Stimulated activated CD8-positive, alpha-beta memory T cell treated with anti-CD3 and anti-CD28 coated beads, Interleukin-4, amount 100 ng/mL, for 1 hour (primary cell): ENCODE measurements at places on chromosomes 4 and X.

- DNase-seq: no peak
Observed at GRCh38 chrX:46683048-46683447, 75.9 kb downstream of the SLC9A7 start.

DNA sequence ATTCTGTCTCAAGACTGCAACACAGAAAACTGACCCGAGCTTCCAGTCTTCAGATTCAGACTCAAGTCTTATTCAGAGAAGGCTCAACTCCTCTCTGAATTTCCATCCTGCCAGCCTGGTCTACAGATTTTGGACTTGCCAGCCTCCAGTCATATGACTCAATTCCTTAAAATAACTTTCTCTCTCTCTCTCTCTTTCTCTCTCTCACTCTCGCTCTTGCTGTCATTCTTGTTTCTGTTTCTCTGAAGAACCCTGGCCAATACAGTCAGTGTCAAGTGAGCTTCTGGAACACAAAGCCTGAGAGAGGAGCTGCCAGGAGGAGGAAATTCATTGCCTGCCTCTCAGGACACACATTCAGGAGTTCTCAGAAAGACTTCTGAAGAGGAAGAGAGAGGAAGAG, 154.9 kb downstream of the PARM1 start:
- DNase-seq: no peak

GRCh38 chr4:118326585-118326984, 26.2 kb downstream of the PRSS12 start:
- DNase-seq: no peak

GRCh38 chr4:101258883-101259282, 88.4 kb downstream of the PPP3CA start:
- no peak for DNase-seq

DNA sequence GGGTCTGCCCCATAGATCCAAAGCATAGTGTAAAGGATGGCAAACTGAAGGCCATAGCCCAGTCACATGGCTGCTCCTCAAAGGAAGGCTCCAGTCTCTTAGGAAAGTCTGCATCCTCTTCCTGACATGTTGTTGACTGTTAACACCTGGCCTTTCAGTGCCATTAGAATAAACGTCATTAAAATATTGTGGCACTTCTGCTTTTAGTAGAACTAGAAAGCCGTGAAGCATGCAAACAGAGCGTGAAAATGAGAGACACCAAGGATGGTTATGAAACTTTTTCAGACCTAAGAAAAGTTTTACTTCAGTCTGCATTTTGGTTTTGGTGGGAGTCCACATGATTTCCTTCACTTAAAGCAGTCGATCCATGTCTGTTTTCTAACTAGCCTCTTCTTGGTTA, 41.1 kb upstream of the AFF2 start:
- DNase-seq: no peak

DNA sequence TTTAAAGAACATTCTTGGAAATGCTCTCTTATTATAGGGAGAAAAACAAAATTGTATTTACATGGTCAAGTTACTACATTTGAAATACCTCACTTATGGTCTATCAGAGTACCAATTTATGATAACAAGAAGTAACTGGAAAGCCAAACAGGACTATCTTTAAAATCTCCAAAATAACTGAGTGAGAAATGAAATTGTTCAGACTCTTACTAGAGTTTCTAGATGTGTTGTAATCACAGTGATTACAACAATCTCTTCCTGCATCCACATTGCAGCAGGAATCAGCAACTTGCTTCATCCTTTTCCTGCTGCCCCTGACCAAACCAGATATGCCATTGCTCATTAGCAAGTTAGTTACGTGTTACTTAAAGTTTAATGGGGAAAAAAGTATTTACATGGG, 245.2 kb upstream of the SMIM31 start:
- no peak for DNase-seq

- no peak for DNase-seq
Observed at GRCh38 chr4:47619691-47620090, 134.6 kb downstream of the ATP10D start.

GRCh38 chrX:118496763-118497079, 1.1 kb downstream of the DOCK11 start:
- DNase-seq: no peak

DNA sequence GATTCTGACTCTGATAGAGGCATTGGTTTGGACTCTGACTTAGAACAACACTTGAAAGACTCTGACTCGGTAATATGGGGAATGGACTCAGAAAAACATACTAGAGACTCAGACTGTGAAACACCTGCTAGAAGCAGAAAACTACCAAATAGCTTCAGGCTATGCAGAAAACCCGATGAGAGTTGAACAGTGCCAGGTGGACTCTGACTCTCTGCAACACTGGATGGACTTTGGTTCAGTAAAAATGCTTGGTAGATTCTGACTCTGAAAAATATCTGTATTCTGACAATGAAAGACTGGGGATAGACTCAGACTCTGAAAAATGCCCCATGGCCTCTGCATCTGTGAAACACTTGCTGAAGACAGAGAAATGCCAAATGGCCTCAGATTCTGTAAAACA, 215.1 kb upstream of the HDX start:
- no peak for DNase-seq

DNA sequence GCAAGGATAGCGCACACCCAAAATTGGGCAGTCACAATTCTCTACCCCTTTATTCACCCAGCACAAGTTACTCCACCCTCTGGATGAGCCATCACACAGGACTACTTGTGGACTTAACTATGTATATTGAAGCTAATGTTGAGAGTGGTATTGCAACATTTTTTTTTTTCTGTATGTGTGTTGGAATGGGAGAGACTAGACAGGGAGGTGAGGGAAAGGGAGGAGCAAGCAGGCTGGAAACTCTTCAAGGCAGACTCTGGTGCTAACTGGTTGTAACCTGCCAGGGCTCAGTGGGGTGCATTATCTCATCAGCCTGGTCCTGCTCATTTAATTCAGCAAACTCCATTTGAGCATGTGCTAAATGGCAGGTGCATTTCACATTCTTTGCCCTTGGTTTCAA, 18.4 kb upstream of the CWH43 start:
- no peak for DNase-seq

DNA sequence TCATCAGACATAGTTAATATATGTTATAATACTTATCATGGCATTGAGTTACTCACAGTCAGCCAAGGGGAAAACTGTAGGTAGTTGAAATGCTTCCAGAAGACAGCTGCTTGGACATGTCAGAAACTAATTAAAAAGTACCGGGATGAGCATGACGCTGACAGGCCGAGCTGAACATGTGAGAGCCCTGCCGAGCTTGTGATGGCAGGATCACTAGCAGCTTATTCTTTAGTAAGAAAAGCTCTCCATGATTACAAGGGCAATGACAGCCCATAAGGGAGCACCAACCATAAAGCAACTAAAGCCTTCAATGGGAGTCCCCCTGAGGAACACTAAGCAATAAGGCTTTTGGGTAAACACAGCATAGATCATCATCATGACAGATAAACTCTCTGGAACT, 435.6 kb downstream of the TLL1 start:
- no peak for DNase-seq

DNA sequence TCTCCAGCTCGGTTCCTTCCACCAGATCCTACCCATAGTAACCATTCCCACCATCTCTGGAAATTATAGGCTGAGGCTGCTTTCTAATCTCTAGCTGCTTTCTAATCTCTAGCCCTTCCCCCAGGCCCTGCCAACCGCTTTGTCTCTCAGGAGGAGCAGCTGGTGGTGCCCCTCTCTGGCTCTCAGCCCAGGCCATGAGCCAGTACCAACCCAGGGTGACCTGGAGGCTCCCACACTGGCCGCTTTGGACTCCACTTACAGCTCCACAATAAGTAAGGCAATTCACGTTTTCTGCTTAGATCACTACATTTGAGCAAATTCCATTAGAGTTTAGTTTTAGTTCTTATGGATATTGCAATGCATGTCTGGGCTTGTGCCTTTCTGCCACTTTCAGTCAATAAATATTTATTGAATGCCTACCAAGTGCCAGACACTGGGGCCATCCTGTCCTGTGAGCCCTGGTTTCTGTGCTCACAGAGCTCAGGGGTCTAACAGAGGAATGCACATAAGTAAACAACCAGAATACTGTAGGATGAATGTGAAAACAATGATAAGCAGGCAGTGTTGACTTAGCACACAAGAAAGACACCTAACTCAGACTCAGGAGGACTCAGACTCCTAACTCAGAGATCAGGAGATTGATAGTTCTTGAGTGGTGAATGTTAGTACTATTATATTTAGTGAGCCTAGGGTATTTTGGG, 38.9 kb downstream of the SMC1A start:
- no peak for DNase-seq

DNA sequence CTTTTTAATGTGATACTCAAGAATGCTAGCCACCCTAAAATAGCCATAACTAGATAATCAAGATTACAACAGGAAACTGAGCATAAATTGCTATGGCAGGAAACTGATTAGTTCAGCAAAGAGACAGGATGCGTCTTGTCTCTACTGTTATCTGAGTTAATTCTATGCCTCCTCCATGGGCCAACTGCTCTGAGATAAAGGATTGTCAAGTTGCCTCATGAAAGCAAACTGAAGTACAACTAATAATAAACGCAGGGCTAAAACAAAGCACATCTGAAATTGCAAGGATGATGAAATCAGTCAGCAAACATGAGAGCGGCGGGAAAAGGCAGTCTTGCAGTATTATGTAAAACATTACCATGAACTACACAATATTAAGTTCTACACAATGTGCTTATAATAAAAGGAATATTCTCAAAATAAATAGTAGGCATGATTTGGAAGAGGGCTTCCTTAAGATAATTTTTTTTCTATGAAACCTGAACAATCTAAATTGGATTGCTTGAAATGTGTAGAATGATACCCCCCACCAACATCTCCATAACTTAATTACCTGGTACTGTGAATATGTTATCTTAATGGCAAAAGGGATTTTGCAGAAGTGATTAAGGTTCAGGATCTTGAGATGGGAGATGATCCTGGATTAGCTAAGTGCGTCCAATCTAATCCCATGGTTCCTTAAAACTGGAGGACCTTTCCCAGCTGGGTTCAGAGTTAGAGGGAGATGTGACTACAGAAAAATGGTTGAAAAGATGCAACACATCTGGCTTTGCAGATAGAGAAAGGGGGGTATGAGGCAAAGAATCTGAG, 65.9 kb downstream of the ANTXR2 start:
- DNase-seq: no peak

DNA sequence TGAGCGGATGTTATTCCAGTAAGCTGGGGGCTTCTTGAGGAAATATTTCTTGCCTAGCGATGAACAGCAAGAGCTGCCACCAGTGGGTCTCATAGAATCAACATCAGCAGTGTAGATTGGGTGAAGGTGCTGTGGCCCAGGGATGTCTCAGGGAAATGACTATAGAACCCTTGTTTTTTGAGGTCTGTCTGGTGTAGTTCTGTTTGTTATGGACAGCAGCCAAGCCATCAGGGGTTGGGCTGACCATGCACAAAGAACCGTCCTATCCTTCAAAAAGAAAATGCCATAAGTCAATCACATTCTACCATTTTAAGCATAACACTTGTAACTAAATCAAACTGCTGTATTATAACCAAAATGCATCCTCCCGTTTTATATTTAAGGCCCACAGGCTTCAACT, 17.3 kb upstream of the C1GALT1C1 start:
- DNase-seq: no peak

GRCh38 chrX:95156566-95156965, 1482.6 kb downstream of the FAM133A start:
- no peak for DNase-seq

- no peak for DNase-seq
Observed at GRCh38 chrX:50988649-50989048, 78.1 kb downstream of the BMP15 start.

DNA sequence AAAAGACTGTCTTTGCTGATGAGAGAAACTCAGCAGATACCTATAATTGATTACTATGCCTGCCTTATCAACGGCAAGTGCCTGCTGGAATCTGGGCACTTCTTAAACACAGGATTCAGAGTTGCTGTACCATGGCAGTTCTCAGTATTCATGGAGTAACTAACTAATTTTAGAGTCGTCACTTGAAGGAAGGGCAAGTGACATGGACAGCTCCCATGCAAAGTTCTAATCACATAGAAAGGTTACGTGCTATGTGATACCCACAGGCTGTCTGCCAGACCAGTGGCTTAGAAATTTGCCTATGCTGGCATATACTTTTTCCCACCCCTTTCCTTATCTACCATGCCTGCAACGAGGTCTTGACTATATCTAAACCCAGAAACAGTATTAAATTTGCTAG, 931.1 kb upstream of the TENM3 start:
- no peak for DNase-seq

GRCh38 chr4:108168160-108168670, 517 bp downstream of the LEF1 start:
- no peak for DNase-seq

DNA sequence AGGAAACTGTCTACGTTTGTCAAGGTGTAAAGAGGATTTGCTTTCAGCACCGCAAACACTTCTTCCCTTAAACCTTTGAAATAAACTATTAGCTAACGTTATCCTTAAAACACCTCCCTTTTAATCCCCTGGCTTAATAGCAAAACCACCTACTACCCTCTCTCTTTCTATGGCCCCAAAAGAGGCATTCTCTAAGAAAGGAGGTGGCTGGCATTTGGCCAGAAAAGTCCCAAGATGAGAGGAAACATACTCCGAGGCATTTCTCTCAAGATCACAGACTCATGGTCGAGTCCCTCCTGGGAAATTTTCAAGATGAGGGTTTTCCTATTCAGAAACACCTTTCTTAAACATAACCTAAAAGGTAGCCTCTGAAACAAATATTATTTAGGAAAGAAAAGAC, 60.6 kb upstream of the VCX3B start:
- DNase-seq: no peak

DNA sequence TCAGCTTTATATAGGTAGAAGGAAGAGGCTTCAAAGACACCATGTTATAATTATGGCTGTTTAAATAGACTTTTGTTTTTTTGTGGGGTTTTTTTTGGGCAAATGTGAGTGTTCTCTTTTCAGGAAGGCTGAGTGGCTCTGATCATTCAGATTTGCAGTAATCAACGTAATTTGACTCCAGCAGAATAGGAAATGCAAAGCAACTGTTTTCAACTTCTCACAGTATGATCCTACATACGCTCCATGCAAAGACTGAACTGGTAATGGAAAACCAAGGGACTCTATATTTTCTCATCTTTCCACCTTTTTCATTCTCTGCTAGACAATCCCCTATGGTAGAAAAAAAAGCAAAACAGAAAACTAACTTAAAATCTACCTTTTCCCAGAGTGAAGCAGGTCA, 10.8 kb downstream of the ADH1B start:
- DNase-seq: no peak

GRCh38 chrX:43661521-43662240, 5.6 kb downstream of the MAOA start:
- no peak for DNase-seq

DNA sequence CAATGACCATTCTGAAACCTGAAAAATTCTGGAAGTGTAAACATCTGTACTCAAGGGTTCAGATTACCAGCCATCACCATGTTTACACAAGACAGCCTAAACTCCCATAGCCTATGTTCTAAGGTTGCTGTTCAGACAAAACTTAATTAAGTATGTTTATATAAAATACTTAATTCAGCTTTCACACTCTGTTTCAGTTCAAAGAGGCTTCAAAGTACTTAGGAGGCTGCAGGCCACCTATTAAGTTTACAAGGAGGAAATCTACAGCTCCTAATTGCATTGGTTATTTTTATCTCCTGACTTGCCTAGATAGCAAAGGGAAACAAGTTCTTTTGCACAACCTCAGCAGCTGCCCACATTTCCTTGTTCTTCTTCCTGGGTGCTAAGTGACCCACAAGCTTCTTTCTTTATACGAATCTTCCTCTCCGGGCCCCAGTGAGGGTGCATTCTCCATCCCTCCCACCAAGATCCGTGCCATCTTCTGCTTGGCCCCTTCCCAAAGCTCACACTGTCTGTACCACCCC, 2.0 kb downstream of the GAK start:
- no peak for DNase-seq
